Trophoblast cell (in vitro differentiated cells and primary cell): ENCODE measurements at places on chromosomes 6 and 20.

GRCh38 chr6:15110726-15111354, 135.0 kb upstream of the JARID2 start:
- DNase-seq: no peak

GRCh38 chr6:14310960-14311359, 193.4 kb downstream of the CD83 start:
- DNase-seq: peak; percentile 62

DNA sequence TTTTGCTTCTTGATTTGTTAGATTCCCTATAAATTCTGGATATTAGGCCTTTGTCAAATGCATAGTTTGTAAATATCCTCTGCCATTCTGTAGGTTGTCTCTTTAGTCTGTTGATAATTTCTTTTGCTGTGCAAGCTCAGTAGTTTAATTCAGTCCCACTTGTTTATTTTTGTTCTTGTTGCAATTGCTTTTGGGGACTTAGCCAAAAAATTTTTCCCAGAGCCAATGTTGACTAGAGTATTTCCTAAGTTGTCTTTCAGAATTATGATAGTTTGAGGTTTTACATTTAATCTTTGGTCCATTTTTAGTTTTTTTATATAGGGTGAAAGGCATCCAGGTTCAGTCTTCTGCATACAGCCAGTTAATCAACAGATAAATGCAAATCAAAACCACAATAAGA, 96.0 kb downstream of the PRKN start:
- no peak for DNase-seq

- no peak for DNase-seq
Observed at GRCh38 chr6:9208966-9209365, 773.6 kb upstream of the SLC35B3 start.

DNA sequence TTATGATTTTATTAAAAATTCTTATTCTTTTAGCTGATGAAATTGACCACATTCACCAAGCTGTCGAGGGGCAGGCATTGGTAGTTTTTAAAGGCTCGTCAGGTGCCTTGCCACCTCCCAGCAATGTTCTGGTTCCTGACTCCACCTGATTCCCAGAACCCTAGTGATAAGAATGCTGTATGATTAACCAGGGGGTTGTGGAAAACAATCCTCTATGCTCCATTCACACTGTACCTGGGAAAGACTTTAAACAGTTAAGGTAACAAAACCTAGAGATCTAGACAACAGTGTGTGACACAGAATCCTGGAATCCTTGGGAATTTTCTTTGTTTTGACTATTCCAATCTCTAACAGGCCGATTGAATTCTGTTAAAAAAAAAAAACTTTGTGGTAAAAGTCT, 165.7 kb upstream of the OLIG3 start:
- DNase-seq: no peak

DNA sequence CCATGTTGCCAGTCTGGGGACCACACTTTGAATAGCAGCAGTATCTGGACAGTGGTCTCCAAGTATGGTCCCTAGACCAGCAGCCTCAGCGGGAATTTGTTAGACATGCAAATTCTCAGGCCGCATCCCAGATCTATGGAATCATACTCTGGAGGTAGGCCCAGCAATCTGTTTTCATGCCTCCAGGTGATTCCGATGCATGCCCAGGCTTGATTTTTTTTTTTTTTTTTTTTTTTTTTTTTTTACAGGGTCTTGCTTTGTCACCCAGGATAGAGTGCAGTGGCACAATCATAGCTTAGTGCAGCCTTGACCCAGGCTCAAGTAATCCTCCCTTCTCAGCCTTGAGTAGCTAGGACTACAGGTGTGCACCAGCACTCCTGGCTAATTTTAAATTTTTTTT, 682 bp upstream of the SLA2 start:
- no peak for DNase-seq

DNA sequence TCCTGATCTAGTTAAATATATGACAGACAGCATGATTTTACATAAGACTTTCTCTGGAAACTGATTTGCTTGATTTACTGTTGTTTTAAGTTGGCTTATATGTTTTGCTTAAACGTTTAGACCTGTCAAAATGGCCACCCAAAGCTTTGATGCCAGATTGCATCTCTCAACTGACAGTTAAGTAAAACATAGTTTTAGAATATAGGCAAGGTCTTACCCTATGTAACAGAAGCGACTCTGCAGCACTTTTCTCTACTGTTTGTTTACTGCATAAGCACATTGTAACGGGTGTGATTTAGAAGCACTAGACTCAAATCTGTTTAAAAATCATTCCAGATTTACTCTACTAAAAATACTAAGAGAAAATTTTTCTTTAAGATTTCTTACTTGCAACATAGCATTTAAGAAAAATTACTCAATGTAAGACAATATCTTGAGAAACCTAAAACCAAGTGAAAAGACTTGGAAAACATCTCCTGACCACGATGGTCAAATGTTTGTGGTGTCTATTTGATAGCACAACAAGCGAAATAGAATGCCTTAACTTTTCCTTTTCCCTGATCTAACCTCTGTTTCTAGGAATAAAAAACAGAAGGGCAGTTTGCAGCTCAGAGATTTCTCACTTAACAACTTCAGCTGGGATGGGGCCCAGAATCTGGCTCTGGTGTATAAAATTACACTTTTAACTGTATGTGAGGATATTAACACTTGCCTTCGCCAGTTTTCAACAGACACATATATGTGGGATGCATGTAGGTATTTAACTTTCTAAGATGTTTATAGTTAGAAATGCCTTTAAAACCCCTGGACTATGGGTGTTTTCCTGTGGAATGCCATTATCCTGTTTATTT, 47.4 kb downstream of the AIG1 start:
- no peak for DNase-seq

DNA sequence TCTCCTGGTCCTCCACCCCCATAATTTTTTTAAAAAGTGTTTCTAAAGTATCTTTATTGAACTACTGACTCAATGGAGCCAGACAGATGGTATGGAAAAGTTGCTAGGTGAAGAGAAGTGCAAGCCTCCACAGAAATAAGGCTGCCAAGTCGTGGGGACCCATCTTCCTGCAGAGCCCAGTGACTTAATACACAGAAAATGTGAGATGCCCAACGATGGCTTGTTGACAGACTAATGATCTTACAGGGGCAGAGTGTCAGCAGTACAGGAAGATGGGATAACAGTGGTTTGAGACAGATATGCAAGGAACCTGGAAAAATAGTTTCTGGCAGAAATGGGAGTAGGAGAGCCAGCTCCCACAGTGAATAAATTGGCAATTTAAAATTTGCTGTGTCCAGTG, 43.3 kb downstream of the FYN start:
- no peak for DNase-seq

DNA sequence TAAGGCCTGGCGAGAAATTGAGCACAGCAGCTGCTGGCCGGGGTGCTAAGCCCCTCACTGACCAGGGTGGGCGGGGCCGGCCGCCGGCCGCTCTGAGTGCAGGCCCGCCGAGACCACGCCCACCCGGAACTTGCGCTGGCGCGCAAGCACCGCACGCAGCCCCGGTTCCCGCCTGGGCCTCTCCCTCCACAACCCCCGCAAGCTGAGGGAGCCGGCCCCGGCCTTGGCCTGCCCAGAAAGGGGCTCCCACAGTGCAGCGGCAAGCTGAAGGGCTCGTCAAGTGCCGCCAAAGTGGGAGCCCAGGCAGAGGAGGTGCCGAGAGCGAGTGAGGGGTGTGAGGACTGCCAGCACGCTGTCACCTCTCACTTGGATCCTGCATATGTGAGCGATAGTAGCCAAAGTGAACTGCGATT, 251.2 kb downstream of the GJA1 start:
- peak; percentile 60 for DNase-seq

DNA sequence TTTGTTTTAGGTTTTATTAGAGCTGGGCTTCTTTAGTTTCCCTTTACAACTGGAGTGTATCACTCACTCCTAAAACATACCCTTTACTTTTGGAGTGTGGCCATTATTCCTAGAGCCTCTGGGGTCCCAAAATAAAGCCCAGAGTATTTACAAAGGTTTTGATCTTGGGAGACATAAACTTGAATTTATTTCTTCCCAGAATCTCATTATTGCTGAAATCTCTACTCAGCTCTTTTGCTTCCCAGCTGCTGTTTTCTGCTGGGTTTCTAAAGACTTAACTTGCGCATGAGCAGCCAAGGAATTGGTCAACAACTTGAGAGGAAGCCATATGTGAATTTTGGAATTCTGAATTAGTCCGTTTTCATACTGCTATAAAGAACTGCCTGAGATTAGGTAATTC, 94.5 kb upstream of the NRSN1 start:
- DNase-seq: no peak

- peak; percentile 52 for DNase-seq
Observed at GRCh38 chr6:161444464-161444863, 170.6 kb upstream of the AGPAT4 start.

DNA sequence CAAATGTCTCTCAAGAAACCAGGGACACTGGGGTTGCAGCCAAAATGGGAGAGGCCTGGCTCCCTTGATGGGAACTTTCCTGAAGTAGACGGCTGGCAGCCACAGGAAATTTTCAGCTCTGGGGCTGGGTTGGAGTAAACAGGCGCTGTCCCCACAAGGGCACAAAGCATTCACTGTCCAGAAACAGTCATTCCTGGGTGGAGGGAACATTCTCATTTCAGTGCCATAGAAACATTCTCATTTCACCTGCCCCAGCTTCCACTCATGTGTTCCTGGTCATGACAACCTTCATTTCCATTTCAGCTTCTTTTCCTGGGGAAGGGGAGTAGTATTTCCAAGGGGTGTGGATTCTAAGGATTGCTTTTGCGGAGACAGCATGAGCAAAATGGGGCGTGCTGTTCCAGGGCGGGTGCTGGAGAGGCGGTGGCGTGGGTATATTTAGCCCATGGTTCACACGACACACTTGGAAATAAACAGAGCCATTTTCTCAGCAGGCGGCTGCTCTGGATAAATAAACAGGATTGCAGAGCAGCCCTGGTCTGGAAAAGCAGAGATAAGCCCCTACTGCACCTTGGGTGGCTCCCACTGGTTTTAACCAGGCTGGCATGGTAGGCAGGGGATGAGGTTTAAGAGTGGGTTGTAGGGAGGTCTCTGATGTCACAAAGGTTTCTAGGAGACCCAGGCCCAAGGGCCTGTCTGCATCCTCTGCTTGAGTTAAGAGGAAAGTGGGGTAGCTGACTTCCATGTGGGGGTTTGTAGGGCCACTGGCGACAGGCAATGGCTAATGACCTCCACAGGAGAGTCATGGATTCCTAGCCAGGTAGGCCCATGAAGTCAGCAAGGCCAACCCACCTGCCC, 32.9 kb downstream of the COX4I2 start:
- DNase-seq: no peak

GRCh38 chr6:131103296-131103695, 32.0 kb upstream of the AKAP7 start:
- no peak for DNase-seq

GRCh38 chr20:47358039-47358671, 1.7 kb upstream of the ZMYND8 start:
- no peak for DNase-seq

GRCh38 chr6:138371452-138371711, 6.3 kb upstream of the SMIM28 start:
- no peak for DNase-seq

DNA sequence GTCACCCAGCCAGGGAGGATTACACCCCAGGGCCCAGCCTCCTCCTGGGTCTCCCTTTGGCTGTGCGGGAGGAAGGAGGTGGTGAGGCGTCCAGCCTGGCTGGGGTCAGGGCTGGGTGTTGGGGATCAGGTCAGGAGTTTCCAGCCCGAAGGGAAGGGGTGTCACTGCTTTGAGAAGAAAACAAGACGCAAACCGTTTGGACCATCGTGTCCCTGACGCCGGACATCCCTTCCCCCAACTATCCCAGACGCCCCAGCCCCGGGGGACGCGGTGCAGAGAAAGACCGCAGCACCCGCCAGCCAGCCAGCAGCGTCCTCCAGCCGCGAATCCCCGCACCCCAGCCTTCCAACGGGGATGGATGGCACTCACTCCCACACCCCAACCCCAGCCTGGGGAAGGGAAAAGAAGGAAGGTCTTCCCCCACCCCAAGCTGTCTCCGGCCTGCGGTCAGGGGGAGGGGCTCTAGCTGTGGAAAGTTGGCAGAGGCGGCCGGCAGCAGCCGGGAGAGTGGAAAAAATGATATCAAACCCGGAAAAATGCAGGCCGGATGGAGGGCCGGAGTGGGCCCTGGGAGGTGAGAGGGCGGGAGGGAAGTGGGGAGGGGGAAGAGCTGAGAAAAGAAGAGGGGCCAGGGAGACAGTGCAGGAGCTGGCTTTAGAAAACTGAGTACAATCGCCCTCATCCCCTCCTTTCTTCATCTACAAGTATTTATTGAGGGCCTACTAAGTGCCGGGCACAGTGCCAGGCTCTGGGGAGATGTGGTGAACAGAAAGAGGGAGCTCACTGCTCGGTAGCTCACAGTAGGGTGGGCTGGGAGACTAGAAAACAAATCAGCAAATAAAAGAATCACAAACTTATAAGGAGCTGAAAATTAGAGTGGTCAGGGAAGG, 10.6 kb downstream of the REM1 start:
- no peak for DNase-seq

DNA sequence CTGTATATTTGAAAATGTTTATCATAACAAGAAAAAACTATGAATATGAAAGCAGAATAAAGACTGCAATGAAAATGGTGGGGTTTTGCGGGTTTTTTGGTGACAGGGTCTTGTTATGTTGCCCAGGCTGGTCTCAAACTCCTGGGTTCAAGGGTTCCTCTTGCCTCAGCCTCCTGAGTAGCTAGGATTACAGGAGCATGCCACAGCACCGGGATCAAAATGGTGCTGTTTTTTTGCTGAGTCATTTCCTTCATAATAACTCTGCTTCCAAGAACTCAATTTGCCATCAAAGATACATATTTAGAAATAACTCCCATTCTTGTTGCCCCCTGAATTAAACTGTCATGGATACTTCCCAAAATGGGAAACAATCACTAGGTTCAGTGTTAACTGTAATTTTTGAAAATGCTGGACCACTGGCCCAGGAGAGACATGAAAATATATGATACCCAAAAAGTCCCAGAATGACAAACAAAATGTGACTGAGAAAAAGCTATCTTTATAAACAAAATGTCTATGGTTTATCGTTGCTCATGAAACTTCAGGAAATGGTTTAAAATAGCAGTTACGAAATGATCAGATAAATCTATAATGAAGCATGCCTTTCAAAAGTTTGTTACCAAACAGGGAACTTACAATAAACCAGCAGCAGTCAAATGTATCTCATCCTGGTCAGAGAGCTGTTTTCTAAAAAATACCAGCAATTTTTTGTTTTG, 32.2 kb downstream of the ILRUN start:
- DNase-seq: peak; percentile 82

DNA sequence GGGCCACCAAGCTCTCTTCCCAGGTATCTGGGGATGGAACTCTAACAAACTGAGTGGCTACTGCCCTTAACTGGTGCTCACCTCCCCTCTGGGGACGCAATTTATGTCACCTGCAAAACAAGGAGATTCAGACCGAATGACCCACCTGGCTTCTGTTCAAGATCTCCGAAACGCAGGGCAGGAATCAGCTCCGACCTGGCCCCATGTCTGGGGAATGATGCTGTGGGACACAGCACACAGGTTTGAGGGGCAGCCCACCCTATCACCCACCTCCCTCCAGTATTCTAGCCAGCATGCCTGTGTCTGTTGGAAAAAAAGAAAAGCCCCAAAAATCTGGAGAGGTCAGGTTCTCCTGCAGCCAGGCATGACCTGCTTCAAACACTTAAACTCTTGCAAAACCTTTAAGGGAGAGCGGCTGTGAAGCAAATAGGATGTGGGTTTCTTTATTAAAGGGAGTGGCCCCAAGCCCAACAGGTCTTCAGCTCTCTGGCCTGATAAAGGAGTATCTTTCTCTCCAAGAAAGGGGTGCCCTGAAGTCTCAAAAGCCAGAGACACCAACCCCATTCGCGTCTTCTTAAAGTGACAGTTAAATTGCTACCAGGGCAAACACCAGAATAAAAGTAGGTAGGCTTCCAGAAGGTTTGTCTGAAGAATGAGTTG, 6.4 kb downstream of the PREX1 start:
- no peak for DNase-seq
